ENCODE measurements at places on chromosomes 2 and 18.

DNA sequence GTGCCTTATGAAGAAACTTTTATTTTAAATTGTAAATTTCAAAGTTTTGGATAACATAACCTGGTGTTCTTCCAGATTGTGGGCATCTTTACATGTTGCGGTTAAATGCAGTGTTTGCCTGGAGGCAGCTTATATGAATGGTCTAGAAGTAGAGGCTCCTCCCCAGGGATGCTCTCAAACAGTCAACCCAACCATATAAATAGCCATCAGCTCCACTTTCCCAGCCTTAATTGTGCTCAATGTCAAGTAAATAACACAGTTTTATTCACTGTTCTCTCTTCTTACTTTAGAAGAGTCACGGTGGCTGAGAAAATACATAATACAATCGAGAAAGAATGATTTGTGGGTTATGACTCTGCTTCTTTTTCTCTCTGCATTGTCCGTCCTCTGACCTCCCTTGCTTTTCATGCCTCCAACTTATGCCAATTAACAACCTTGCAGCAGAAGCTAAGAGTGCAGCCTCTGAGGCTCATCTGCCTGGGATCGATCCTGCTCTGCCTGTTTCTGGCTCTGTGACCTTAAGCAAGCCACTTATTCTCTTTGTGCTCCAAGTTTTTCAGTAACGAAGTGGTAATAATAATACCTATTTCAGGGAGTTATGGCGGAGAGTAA lies 100.3 kb downstream of the DAW1 start:
- DNase-seq, result no peak

DNA sequence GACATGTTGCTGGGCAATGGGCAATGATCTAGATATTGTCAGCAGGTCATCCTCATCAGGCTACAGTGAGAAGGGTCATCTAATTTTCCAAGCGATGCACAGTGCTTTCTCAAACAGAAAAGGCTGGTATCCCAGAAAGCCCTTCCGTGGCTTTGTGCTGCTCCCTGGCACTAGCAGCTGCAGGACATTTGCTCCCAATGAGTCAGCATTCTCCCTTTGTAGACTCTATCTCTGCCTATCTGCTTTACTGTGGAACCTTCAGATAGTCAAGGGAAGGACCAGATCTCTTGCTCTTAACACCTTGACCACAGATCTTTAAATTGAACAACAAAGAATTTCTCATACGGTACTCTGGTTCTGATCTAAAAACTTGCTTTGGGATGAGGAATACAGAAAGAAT lies 101.4 kb downstream of the CDH2 start:
- no peak for DNase-seq

- DNase-seq, result no peak
Measured at GRCh38 chr2:7837237-7837760, 844.6 kb upstream of the ID2 start.

- no peak for DNase-seq
Measured at GRCh38 chr2:217357886-217358620, 498.2 kb upstream of the TNP1 start.

GRCh38 chr2:145546091-145546490 lies 1026.2 kb upstream of the ZEB2 start:
- DNase-seq, result peak; percentile 4

DNA sequence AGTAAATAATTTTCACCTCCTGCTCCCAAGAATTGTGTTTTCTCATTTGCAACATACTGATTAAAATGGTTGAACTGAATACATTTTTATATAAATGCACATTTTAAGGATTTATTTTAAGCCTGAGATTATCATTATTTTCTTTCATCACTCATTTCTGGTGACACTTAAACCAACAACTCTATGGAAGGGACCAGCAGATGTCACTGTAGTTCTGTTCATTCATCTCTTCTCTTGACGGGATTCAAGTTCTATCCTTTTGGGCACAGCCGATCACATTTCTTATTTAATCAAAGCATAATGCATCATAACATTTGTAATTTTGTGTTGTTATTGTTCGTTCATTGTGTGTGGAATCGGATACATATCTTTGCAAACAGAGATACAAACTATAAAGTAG lies 417.9 kb downstream of the HRH4 start:
- DNase-seq, result no peak

DNA sequence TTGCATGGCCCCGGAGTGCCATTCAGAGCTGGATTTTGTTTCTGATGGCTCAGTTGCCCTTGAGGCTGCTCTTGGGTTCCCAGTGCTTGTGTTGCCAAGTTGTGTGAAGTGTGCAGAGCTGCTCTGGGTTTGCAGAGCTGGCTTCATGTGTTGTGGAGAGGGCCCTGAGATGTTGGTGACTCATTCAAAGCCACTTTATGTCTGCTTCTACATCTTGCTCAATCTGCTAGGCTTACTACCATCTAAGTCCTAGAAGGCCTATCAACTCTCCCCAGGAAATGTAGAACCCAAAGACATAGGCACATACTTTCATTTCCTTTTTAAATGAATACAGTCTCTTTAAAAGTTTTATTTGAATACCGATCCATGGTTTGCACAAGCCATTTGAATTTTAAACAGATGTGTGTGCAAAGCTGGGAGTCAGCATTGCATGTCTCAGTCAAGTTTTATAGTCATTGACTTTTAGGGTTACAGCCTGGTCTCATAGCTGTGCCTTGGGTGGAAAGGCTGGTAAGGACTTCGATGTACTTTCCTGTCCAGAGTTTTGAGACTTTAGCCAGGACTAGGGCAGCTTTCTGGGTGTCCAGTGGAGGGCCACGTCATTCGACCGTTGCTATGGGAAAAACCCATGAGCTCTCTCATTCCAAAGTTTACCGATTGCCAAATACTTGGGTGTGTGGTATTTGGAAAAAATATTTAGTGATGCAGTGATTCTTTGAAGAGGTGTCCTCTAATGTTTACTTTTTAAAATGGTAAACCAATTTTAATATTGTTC lies 105.0 kb downstream of the LTBP1 start:
- DNase-seq, result peak; percentile 79

- no peak for DNase-seq
Measured at GRCh38 chr2:101842471-101842870, 145.0 kb downstream of the MAP4K4 start.

GRCh38 chr2:120736624-120737339 lies 1.1 kb downstream of the GLI2 start:
- no peak for DNase-seq

Measured in HFF-Myc (cell line).